ENCODE measurements at places on chromosomes 4 and X.

DNA sequence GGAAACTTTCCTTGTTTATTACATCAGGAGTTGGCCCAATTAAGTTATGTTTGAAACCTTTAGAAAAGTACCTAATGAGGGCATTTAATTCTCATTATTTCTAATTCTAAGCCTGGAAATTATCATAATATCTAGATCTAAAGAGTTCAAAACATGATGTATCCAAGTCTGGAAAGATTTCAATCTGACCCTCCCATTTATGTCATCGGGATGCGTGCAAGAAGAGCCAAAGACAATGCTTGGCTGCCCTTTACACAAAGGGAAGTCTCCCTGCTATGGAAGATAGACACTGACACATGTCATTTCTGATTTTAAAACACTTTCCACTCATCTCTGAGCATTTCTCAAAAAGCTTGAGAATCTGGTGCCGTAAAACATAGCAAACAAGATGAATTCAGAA is 222.4 kb downstream of the ANTXR2 start:
- no peak for DNase-seq

DNA sequence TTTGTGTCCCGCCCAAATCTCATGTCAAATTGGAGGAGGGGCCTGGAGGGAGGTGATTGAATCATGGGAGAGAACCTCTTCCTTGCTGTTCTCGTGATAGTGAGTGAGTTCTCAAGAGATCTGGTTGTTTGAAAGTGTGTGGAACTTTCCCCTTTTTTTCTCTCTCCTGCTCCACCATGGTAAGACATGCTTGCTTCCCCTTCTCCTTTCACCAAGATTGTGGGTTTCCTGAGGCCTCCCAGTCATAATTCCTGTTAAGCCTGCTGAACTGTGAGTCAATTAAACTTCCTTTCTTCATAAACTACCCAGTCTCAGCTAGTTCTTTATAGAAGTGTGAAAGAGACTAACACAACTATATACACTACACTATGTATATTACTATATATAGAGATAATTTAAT is 697.8 kb upstream of the HS3ST1 start:
- no peak for DNase-seq

DNA sequence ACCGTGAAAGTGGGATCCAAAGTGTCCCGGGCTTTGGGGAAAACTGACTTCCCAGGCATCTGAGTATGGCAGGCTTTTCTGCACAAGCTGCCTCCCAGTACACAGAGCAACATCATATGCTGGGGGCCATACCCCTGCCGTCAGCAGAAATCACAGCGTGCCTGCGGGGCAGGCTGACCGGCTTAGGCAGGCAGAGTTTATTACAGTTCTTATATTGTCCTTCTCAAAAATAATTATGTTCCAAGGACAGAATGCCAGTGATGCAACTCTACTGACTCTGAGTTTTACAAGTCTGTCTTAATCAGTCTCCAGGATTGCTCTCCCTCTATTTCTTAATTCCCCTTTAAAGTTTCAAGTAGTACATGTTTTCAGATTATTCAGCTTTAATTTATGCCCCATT is 37.0 kb downstream of the IL21 start:
- no peak for DNase-seq

GRCh38 chr4:87419578-87420249 is 2.7 kb upstream of the NUDT9 start:
- DNase-seq = no peak

- no peak for DNase-seq
These were observed 18.8 kb upstream of the MXD4 start for GRCh38 chr4:2280531-2281300.

- peak; percentile 32 for DNase-seq
These were observed 33.1 kb upstream of the RBPJ start for GRCh38 chr4:26287756-26288155.
